ENCODE measurements at places on chromosomes 11 and 22.

GRCh38 chr11:112016088-112016764, 9.0 kb upstream of the DLAT start:
- DNase-seq = no peak

- no peak for DNase-seq
Measured at GRCh38 chr11:80085563-80085962, 644.7 kb upstream of the TENM4 start.

GRCh38 chr22:24772493-24773220, 1.9 kb downstream of the PIWIL3 start:
- no peak for DNase-seq

GRCh38 chr11:91078221-91078620, 855.4 kb upstream of the CHORDC1 start:
- DNase-seq = no peak

All from activated CD4-positive, alpha-beta T cell treated with anti-CD3 and anti-CD28 coated beads, Interleukin-2, amount 50 U/mL, for 1 hour (primary cell).